Epithelial cell of umbilical artery (primary cell): ENCODE measurements at places on chromosomes 3 and 15. TPM values are rescaled to one million over a fixed set of nuclear protein-coding genes. Genes with fewer than 3 reads are reported as not detected.

RTP3 gene
- not detected in 2 replicates for total RNA-seq

KCNAB1 gene
- 0.32 and 2.0 TPM in 2 replicates for total RNA-seq

NPAP1 gene
- not detected in 2 replicates for total RNA-seq

CXCR6 gene
- not detected in 2 replicates for total RNA-seq

CNTN4 gene
- total RNA-seq: under 0.01 TPM in 1 of 2 replicates, not detected in the other

CHL1 gene
- not detected in 2 replicates for total RNA-seq

ACOX2 gene
- total RNA-seq: 1.3 and 1.7 TPM in 2 replicates

LIPH gene
- total RNA-seq: not detected in 2 replicates

ARHGAP11A gene
- 23.1 and 25.4 TPM in 2 replicates for total RNA-seq

FILIP1L gene
- total RNA-seq: 10.7 and 22.5 TPM in 2 replicates

GASK1A gene
- total RNA-seq: not detected in 2 replicates
